ENCODE measurements at places on chromosomes 2 and 18. TPM values are rescaled to one million over a fixed set of nuclear protein-coding genes. Genes with fewer than 3 reads are reported as not detected.

The TEX44 gene
- 0.48 TPM for total RNA-seq

The APCDD1 gene
- 7.5 TPM for total RNA-seq

The CDCA7 gene
- 2.2 TPM for total RNA-seq

The PCARE gene
- total RNA-seq, result 1.4 TPM

The PSMA8 gene
- 6.3 TPM for total RNA-seq
